ENCODE measurements at places on chromosomes 4 and X.

- no peak for DNase-seq
Measured at GRCh38 chr4:86775061-86775460, 74.1 kb downstream of the SLC10A6 start.

GRCh38 chr4:118410138-118410537, 57.3 kb upstream of the PRSS12 start:
- peak; percentile 61 for DNase-seq

- no peak for DNase-seq
Measured at GRCh38 chr4:94298725-94299252, 43.8 kb downstream of the HPGDS start.

DNA sequence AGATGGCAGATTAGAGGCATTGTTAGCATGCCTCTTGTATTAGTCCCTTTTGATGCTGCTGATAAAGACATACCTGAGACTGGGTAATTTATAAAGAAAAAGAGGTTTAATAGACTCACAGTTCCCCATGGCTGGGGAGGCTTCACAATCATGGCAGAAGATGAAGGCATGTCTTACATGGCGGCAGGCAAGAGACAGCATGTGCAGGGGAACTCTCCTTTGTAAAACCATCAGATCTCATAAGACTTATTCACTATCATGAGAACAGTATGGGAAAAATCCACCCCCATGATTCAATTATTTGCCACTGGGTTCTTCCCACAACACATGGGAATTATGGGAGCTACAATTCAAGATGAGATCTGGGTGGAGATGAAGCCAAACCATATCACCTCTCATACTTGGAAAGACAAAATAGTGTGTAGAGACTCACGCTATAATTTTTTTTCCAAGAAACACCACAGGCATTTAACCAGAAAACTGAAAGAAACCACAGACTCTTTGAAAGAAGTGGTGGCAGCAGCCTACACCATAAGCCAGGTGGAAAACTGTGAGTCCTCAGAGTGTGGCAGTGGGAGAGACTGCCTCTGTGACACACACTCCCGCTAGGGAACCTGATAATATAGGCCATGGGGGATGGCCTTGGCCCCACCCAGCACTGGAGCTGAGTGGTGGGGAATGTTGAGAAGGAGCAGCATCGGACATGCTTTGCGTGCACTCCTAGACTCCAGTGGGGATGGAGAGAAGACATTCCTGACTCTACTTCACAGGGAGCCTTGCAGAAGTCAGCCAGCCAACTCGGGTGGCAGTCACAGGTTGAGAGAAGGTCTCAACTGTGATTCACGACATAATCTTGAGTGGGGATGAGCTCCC, 51.5 kb downstream of the SLC2A9 start:
- no peak for DNase-seq

- DNase-seq = no peak
Measured at GRCh38 chr4:3809451-3810110, 43.4 kb downstream of the ADRA2C start.

GRCh38 chr4:84159762-84160161, 339.3 kb downstream of the NKX6-1 start:
- DNase-seq = no peak

DNA sequence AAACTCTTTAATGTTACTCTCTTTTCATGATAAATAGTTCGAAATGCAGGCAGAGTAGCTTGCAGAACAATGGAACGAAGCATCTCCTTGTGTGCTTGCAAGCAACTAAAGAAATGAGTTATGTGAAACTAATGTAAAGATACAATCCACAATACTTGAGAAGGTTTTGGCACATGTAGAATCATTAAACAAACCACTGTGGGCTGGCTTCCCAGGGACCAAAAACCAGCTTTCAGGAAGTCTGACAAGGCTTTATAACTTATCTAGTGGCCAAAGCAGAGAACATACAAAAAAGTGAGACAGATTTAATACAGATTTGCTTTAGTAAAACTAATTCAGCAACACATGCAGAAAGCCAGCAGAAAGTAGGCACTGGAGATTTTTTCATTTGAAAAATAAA, 1673.8 kb upstream of the AGA start:
- DNase-seq = no peak

DNA sequence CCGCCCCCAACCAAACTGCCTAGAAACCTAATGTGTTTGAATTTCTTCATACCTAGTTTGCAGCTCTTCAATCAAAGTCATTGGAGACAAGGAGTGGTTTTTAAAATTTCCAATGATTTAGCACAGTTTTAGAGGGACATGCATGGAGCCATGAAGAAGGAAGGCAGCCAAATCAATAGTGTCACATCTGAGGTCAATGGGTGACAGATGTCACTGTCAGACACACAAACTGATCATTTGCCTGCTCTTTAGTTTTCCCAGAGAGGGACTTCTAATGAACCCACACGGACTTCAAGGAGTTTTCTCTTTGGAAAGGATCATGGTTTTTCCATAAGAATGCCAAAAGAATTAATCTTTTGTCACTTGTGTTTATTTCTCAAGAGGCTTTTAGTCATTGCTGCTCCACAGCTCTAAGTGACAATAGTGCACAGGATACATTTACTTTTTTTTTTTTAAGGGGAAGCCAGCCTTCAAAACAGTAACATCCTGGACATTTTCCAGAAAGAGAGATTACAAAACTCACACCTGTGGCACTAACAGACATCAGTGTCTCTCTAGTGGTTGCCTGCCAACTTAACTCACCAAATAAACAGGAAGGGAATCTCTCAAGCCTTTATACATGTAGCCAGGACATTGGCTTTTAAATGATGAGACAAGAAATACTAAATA, 251.1 kb upstream of the DIAPH2 start:
- no peak for DNase-seq

GRCh38 chrX:77962068-77962902, 7.2 kb downstream of the PGAM4 start:
- no peak for DNase-seq

- no peak for DNase-seq
Measured at GRCh38 chrX:4129626-4130025, 416.2 kb upstream of the PRKX start.
